Esophagus squamous epithelium (tissue), 5 donors: ENCODE measurements at places on chromosomes 7 and 10. TPM values are rescaled to one million over a fixed set of nuclear protein-coding genes. Genes with fewer than 3 reads are reported as not detected.

DNA sequence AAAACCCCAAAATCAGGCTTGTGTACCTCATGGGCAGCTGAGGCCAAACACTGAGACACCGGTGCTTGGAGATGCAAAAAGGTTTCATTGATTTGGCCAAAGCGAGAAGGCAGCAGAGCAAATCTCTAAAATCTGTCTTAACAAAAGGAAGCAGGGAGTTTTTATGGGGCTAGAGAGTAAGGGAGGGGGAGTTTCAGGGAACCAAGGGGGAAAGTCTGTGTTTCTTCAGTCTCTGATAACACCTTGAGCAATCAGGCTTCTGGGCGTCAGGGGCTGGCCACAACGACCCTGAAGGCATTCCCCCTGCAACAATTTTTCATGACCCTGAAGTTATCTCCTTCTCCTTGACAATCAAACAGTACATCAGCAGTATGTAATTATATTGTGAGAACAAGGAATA lies 2.7 kb upstream of the ZNF786 start:
- no peak for DNase-seq

GRCh38 chr7:66910789-66911188 lies 10.2 kb upstream of the TMEM248 start:
- no peak for DNase-seq

Gene GATAD1
- 22.2 TPM for total RNA-seq

GRCh38 chr7:64630496-64630895 lies 35.4 kb upstream of the ZNF107 start:
- DNase-seq = no peak

DNA sequence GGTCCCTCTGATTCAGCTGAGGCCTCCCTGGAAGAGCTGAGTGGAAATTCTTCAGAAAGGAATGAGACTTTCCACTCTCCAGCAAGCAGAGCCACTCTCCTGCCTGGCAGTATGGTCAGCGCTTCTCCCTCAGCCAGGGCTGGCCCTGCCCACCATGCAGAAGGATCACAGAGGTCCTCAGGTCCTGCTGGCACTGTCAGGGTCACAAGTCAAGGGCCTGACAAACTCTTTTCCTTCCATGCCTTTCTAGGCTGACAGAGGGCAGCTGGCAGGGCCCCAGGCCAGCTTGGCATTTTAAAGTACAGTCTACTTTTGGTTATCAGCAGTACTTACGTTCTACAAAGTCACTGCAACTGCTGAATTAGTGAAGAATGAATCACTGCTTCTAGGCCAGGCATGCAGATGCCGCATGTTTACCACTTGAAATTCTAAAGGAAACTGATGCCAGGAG lies 119.3 kb upstream of the FRMD4A start:
- DNase-seq = no peak

GRCh38 chr7:32104766-32105165 lies 34.6 kb upstream of the PDE1C start:
- no peak for DNase-seq

GRCh38 chr10:93287775-93288174 lies 194.4 kb downstream of the MYOF start:
- no peak for DNase-seq

Gene NUPR2
- not detected for total RNA-seq

Gene CYP3A4
- total RNA-seq = not detected

GRCh38 chr7:16409777-16410176 lies 11.6 kb downstream of the CRPPA start:
- no peak for DNase-seq

Gene EFCAB10
- not detected for total RNA-seq

GRCh38 chr7:7568553-7568952 lies 1.9 kb downstream of the MIOS start:
- DNase-seq = no peak

Gene TMEM130
- total RNA-seq = 0.12 TPM

DNA sequence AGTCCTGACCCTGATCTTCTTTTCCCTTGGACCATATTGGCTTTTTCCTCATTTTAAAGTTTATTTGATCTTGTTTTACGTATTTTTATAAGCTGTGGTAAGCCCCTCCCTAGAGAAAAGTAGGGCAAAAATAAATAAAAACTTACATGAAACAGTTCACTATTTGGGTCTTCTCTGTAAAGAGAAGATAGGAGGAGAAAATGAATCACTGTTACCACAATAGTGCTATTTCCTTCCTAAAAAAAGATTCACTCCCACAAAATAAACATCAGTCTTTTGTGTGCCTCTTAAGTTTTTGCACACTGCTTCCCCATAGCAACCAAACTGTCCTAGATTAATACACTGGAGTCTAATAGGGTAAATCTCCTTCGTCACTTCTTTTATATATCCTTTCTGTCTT lies 1.4 kb upstream of the SVIL start:
- DNase-seq = no peak

Gene AKR1C1
- 223 TPM for total RNA-seq

GRCh38 chr7:7237201-7237977 lies 55.0 kb downstream of the C1GALT1 start:
- DNase-seq = no peak

DNA sequence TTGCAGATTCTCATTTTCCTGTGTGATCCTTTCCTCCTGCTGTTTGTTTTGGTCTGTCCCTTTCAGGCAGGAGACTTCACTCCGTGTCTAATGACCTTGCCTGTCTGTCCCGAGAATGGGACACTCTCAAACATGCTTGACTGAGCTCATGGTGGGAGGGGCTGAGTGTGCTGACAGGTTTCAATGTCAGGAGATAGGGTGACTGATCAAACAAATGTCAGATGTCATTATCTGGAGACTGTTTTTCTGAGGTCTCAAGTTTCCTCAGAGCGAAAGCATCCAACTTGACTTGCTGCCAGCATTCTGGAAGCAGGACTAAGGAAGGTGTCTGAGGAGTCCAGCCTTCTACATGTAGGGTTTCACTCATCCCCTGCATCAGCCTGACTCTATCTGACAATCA lies 228.8 kb upstream of the KIAA1217 start:
- no peak for DNase-seq

GRCh38 chr7:77393261-77393660 lies 22.9 kb downstream of the GSAP start:
- DNase-seq = no peak

- no peak for DNase-seq
Observed at GRCh38 chr10:132037676-132037975, 28.1 kb upstream of the JAKMIP3 start.

Gene FAM24B
- total RNA-seq = not detected

DNA sequence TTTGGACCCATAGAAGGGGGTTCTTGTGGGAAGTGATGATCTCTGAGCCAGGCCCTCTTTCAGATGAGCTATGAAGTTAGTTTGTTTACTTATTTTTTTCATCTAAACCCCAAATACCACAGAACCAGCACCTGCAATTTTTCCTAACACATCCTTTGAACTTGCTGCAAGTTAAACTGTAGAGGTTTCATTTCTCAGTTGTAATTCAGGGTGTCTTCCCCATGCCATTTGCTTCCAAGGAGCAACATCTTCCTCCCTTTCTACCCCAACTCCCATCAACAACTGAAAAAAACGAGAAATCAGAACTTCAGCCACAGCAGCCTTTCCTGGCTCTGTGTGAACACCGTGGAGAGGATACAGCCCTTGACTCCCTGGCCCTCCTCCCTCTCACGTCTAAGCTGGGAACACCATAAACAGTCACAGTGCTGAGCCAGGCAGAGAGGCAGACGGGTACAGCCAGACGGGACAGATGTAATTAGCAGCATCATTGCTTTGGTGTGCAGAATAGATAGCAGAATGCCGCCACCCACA lies 63.6 kb downstream of the RGS10 start:
- DNase-seq = no peak

Gene GBX1
- total RNA-seq = not detected

DNA sequence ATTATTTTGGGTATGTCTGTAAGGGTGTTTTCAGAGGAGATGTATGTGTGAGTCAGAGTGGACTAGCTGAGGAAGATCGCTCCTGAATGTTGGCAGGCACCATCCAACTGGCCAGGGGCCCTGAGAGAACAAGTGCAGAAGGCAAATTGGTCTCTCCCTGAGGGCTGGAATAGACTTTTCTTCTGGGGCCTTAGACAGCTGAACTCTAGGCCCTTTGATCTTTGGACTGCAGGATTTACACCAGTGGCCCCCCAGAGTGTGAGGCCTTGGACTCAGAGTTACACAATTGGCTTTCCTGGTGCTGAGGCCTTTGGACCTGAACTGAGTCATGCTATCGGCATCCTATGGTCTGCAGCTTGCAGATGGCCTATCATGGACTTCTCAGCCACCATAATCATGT lies 217.2 kb downstream of the REEP3 start:
- no peak for DNase-seq

Gene SAMD9
- 86.3 TPM for total RNA-seq

DNA sequence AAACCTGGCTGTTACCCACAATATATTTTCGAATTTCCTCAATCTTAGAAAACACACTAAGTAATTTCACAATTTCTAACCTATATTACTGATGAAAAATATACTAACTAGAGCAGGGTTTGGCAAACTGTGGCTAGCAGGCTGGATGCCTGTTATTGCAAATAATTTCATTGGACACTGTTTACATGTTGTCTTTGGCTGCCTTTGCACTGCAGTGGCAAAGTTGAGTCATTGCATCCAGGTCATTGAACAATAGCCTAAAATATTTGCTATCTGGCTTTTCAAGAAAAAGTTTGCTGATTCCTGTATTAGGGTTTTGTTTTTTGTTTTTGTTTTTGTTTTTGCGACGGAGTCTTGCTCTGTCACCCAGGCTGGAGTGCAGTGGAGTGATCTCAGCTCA lies 47.2 kb downstream of the KIF11 start:
- DNase-seq = no peak

DNA sequence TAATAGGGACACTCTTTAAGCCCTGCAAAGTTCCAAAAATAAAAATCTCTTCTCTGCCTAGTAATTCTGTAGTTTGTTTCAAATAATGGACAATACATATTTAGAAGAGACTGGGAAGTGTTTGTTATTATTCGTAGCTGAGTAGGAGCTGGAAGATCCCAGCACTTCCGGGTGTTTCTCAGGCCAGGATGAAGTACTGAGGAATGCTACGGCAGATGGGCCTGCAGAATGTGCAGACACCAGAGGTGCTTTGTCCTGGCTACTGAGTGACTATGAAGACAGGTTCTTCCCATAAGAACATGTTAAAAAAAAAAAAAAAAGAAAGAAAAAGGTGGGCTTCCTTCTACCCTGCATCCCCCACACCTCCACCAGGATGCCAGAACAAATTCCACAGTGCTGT lies 36.1 kb downstream of the ETV1 start:
- no peak for DNase-seq
